ENCODE measurements at places on chromosomes 3 and 15. TPM values are rescaled to one million over a fixed set of nuclear protein-coding genes. Genes with fewer than 3 reads are reported as not detected.

Gene SPESP1
- 7.2 TPM for total RNA-seq

Gene DNAH12
- not detected for total RNA-seq

- DNase-seq, result no peak
These were observed 199.4 kb downstream of the CLSTN2 start for GRCh38 chr3:140134231-140134965.

DNA sequence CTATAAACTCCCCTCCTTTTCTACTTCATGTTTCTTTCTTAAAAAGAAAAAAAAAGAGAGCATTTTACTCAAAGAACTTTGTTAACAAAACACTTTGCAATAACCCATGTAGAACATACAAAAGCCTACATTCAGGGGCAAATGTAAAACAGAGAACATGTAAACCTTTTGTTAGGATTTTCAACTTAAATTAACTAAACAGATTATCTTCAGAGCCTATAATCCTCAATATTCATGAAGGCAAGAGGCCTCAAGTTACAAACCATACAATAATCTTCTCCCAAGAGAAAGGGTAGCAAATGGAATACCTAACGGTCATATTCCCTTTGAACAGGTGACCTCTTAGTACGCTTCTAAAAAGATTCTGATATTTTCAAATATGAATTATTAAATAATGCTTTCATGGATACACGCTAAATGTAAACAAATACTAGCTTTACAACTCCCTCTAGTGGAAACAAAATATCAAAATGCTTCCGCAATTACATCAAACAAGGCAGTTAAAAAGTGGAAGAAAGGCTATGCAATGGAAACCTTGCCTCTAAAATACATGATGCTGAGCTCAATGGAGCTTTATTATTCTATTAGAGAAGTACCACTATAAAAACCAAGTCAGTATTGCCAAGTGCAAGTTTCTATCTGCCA lies 9.9 kb downstream of the CEP152 start:
- no peak for DNase-seq
